T-helper 2 cell treated with Interferon-gamma antibody and Interleukin-4, amounts not matched to agents 100 ng/mL and 5 ng/mL, for 36 hours (primary cell): ENCODE measurements at places on chromosomes 3 and 15. TPM values are rescaled to one million over a fixed set of nuclear protein-coding genes. Genes with fewer than 3 reads are reported as not detected.

The ANKUB1 gene
- not detected in 2 replicates for total RNA-seq

The CLRN1 gene
- not detected in 2 replicates for total RNA-seq

The MTHFS gene
- total RNA-seq = 32.7 and 34.4 TPM in 2 replicates

The C3orf22 gene
- not detected in 2 replicates for total RNA-seq

The CISH gene
- 385 and 386 TPM in 2 replicates for total RNA-seq

The PATL2 gene
- 20.8 and 22.5 TPM in 2 replicates for total RNA-seq

The GOLGA8J gene
- total RNA-seq = 0.45 TPM in 1 of 2 replicates, not detected in the other

The KIF15 gene
- 43.3 and 44.8 TPM in 2 replicates for total RNA-seq

The AGBL1 gene
- total RNA-seq = not detected in 2 replicates

The DUOX1 gene
- total RNA-seq = 0.09 TPM in 1 of 2 replicates, not detected in the other

The GMPPB gene
- 59.9 and 61.6 TPM in 2 replicates for total RNA-seq

The ZNF860 gene
- 0.14 and 0.16 TPM in 2 replicates for total RNA-seq

The POLQ gene
- total RNA-seq = 37.1 and 37.7 TPM in 2 replicates

The CTXN2 gene
- 0.05 TPM in 1 of 2 replicates, not detected in the other for total RNA-seq

The GOLGA6D gene
- total RNA-seq = not detected in 2 replicates

The ZNF501 gene
- 1.8 and 1.9 TPM in 2 replicates for total RNA-seq

The UBL7 gene
- total RNA-seq = 48.4 and 60.4 TPM in 2 replicates

The SKOR1 gene
- total RNA-seq = 0.18 and 0.30 TPM in 2 replicates

The QRICH1 gene
- total RNA-seq = 138 and 147 TPM in 2 replicates

The HDC gene
- total RNA-seq = 0.32 and 0.45 TPM in 2 replicates

The DTX3L gene
- total RNA-seq = 116 and 117 TPM in 2 replicates

The SI gene
- total RNA-seq = not detected in 2 replicates

The DISP2 gene
- 0.32 and 0.52 TPM in 2 replicates for total RNA-seq

The OGG1 gene
- 40.1 and 40.7 TPM in 2 replicates for total RNA-seq

The MEF2A gene
- 28.9 and 30.6 TPM in 2 replicates for total RNA-seq

The ALDH1L1 gene
- total RNA-seq = not detected in 2 replicates

The DNAH1 gene
- 25.5 and 25.9 TPM in 2 replicates for total RNA-seq

The WDR72 gene
- not detected in 2 replicates for total RNA-seq

The AADACL2 gene
- total RNA-seq = not detected in 2 replicates

The PLSCR2 gene
- total RNA-seq = 0.11 TPM in 1 of 2 replicates, not detected in the other

The PCSK6 gene
- 2.6 and 3.3 TPM in 2 replicates for total RNA-seq

The SEMA5B gene
- not detected in 2 replicates for total RNA-seq

The CIB2 gene
- 1.1 and 1.8 TPM in 2 replicates for total RNA-seq

The RTP1 gene
- not detected in 2 replicates for total RNA-seq
